ENCODE measurements at places on chromosomes 1 and 21. TPM values are rescaled to one million over a fixed set of nuclear protein-coding genes. Genes with fewer than 3 reads are reported as not detected.

- no peak for DNase-seq
- no peaks in the 10 kb centered on the region for H3K27me3 ChIP-seq
Observed at GRCh38 chr1:18948048-18948912, 8.2 kb downstream of the IFFO2 start.

GRCh38 chr1:21295002-21295401 is 4.7 kb upstream of the ECE1 start:
- H3K4me3 ChIP-seq, result no peak overlapping the region
- H3K36me3 ChIP-seq, result peaks cover 8% of the 10 kb centered on the region
- DNase-seq, result no peak
- no peaks in the 10 kb centered on the region for H3K27me3 ChIP-seq
- H3K4me1 ChIP-seq, result peaks cover 72% of the 10 kb centered on the region

GRCh38 chr1:54971317-54971791 is 9.1 kb upstream of the TMEM61 start:
- H3K4me1 ChIP-seq, result peaks cover 9% of the 10 kb centered on the region
- no peak overlapping the region for H3K27ac ChIP-seq
- H3K27me3 ChIP-seq, result no peaks in the 10 kb centered on the region
- H3K36me3 ChIP-seq, result no peaks in the 10 kb centered on the region

- H3K27me3 ChIP-seq, result no peaks in the 10 kb centered on the region
- H3K4me1 ChIP-seq, result no peaks in the 10 kb centered on the region
- H3K36me3 ChIP-seq, result no peaks in the 10 kb centered on the region
- no peak overlapping the region for H3K4me3 ChIP-seq
- no peak overlapping the region for H3K27ac ChIP-seq
- DNase-seq, result no peak
Observed at GRCh38 chr1:221011145-221011544, 131.9 kb downstream of the HLX start.

The ZYG11A gene
- total RNA-seq, result not detected

The HPCAL4 gene
- not detected for total RNA-seq
